ENCODE measurements at places on chromosomes 5 and 9. TPM values are rescaled to one million over a fixed set of nuclear protein-coding genes. Genes with fewer than 3 reads are reported as not detected.

RASGRF2 gene
- 10.3 TPM for total RNA-seq

C9 gene
- total RNA-seq, result not detected

C6 gene
- total RNA-seq, result not detected

ZNF883 gene
- 0.52 TPM for total RNA-seq

ENTPD2 gene
- total RNA-seq, result not detected

ZNF346 gene
- 24.2 TPM for total RNA-seq

DNA sequence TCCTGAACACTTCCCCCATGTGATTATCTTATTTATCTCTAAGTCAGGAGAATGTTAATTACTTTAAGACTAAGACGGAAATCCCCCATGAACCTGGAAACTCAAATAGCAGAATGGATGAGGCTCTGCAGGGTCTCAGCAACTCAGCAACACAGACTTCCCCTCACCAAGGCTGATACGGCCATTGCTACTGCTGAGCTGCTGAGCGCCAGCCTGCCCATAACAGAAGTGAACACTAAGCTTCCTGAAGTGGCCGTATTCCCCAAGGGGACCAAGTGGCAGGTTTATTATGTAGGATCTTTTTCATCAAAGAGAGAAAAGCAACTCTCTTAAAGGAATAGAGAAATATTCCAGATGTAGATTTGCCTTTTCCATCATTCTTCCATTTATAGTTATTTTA, 311.1 kb downstream of the RFX3 start:
- no peak for DNase-seq

DNA sequence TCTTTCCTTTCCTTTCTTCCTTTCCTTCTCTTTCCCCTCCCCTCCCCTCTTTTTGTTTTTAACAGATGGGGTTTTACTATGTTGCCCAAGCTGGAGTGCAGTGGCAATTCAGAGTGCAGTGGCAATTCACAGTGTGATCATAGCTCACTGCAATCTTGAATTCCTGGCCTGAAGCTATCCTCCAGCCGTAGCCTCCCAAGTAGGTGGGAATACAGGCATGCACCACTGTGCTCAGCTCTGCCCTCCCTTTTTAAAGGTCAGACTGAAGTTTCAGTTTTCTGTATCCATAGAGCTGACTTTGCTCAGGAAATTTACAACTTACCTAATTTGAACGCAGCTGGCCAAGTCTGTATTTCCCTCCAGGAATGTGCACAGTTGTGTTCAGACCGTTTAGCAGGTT, 696 bp downstream of the CCL28 start:
- DNase-seq, result no peak

- DNase-seq, result no peak
Observed at GRCh38 chr5:164207646-164208045, 702.2 kb downstream of the MAT2B start.

DNA sequence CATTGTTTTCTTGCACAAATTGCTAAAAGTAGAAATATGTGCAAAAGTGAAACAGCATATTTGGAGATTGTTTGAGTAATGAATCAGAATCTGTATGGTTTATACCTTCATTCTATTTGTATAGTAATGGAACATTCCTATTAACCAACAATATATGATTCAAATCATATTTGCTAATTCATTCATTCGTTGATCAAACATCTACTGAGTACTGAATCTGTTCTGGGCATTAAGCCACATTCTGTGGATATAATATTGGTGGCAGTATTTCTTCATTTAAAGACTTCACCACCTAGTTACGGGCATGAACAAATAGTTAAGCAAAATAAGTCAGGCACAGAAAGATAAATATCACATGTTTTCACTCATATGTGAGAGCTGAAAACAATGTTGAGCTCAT, 385.7 kb downstream of the MTRR start:
- no peak for DNase-seq

DNA sequence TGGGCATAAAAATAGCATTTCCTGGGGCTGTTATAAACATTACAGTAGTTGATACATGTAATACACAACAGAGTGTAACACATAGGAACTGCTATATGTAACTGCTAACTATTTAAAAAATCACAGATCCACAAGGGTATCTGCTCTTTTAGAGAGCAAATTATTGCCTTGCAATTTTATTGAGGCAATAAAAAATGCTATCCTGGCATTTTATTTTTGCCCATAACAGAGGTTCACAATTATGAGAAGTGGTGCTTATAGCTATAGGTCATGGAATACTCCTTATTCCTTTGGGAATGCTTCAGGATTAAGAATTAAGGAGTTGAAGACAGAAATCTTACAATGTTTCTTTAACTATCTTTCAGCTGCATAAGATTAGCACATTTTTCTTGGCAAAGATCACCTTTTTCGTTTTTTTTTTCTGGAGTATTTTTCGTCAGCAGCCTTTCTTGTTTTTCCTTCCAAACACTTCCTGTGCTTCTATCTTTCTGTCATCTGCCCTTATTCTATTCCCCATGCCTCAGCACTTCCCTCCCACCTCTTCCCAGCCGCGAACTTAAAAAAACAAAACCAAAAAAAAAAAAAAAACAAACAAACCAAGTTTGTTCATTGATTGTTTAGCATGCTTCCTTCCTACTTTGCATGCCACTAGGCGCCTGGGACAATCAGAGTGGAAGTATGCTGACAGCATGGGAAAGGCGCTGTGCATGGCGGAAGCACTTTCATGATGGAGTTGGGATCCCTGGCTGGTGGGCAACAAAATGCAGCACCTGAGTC, 264.2 kb downstream of the MAST4 start:
- no peak for DNase-seq

- DNase-seq, result no peak
Observed at GRCh38 chr5:145934276-145934675, 2.1 kb upstream of the SH3RF2 start.

DNA sequence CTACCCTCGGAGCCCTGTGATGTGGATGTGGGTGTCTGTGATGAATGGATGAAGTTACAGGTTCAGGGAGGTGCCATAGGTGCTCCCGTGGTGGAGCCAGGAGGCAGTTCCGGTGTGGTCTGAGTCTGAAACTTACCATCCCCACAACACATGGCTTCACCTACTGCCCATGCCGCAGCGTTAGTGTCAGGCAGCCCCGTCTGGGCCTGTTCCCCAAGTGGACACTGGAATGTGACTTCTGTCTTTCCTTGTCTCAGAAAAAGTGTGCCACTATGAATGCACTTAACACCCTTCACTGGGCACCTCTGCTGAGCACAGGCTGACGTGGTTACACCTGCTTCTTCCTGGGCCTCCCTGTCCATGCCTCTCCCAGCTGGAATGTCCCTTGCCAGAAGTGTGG, 8.6 kb downstream of the ANKRD33B start:
- no peak for DNase-seq

DNA sequence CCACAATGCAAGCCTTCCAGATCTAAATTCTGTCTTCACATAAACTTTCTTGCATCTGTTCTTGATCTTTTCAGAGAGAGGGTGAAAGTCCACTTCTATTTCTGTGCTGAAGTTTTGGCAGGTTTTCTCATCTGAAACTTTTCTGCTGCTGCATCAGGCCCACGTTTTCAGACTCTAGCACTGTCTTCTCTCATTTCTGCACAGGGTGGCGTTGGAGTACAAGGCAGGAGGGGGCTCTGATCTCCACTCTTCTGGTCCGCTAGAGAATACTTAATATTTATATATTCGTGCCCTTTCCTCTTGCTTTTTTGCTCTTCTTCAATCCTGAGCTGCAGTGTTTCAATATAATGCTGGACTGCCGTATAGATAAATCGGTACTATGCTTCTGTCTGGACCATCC, 204.0 kb upstream of the PRDM9 start:
- DNase-seq, result no peak

DNA sequence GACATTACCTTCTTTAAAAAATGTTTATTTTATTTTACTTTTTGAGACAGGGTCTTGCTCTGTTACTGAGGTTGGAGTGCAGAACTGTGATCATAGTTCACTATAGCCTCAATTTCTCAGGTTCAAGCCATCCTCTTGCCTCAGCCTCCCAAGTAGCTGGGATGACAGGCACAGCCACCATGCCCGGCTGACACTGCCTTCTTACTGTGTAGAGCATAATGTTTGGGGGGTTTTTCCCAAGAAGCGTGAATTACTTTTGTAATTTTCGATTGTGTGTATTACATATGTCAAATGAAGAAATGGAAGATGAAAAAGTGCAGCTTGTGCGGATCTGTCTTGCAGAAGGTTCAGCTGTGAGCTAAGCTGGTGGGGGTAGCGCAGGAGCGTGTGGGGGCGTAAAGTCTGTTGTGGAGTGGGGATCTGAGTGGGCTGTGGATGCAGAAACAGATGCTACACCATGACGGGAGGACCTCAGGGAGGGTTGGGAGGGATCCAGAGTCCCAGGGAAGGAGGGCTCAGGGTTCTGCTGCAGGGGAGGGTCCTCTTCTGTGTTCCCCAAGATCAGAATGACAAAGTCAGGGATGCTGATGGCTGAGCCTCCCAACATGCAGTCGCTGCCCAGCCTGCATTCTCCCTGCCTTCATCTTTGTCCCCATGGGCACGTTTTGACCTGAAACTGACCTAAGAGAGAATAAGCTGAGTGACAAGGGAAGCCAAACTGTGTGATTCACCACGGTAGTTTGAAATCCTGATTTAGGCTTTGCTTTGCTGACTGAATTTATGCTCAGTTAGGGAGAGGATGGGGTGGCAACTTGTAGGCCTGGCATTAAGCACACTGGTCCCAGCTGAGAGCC, 6.8 kb upstream of the ANKRD33B start:
- no peak for DNase-seq

DNA sequence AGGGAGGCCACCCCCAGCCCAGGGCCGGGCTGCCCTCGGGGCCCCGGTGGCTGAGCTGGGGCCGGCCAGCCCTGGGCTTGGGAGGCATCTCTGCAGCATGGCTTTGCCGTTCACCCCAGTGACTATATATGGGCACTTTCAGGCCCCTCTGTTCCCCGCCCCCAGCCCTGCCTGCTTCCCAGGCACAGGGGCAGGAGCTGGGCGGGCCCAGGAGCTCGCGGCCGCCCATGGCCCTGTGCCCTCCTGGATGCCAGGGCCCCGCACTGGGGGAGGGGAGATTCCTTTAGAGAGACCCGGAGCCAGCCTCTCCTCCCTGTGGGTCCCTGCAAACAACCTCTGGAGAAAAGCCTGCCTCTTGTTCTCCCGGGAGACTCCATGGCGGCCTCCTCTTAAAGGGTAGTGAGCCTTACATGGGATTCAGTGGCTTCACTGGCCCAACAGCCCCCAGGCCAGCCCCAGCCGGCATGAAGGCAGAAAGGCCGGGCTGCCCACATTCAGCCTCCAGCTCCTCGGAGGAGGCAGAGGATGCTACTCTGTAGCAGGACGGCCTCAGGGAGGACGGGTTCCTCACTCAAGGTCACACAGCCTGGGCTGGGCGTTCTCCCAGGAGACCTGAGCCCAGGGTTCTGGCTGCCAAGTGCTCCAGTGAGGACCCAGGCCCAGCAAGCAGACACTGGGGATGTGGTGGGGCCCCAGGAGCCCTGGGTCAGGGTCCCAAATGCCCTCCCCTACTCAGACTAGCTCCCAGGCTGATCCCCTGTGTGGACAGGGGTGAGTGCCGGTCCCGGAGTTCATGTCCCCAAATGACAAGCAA, 4.1 kb downstream of the NACC2 start:
- DNase-seq, result no peak

- no peak for DNase-seq
Observed at GRCh38 chr9:20844916-20845315, 160.9 kb downstream of the FOCAD start.

GRCh38 chr9:95264954-95265615, 52.4 kb downstream of the FANCC start:
- DNase-seq, result no peak

DNA sequence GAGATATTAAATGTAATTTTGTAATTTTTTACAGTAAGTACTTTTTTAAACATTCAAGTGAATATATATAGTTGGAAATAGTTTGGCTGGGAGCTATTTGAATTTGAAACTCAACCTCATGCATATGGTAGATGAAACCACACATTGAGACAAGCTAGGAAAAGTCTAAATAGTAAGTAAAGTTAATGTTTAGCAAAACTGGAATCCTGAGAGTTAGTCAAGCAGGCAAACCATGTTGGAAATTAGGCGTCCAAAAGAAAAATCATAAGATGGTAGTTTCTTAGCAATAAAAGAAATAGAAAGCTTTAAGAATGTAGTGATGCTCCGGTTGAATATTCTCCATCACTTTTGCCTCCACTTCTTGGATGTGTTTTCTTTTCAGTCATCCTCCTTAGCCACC, 657.1 kb upstream of the CDH10 start:
- no peak for DNase-seq

DNA sequence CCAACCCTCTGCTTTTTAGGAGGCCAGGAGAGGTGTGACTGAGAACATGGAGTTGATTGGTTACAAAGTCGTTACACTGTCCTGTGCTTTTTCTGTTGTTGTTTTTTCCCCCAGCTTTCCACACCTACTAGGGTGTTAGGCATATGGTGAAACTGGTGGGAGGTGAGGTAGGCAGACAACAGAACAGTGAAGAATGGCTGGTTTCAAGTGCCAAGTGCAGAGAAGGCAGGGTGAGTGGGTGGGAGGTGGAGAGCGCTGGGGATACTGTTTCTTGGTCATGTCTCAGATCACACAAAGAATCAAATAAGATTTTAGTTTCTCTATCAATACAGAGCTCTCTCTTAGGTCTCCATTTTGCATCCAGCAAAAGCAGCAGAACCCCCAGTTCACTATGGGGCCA, 2.2 kb upstream of the SPTAN1 start:
- DNase-seq, result no peak

DNA sequence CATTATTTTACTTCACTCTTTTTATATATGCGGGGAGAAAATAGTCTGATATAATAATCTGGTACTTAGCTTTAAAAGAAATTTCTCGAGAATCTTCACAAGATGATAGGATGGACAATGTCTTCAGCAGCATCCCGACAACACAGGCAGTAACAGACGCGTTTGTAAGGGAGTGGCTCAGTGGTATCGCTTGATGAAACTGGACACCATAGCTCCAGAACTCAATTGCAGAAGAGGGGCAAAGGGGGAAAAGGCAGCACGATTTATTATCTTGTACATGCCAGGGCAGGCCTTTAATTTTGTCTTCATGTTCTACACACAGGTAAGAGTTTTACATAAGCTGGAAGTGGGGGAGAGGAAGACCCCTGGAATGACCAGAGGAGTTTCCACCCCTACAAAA, 15.7 kb downstream of the IL4 start:
- no peak for DNase-seq
